ENCODE measurements at places on chromosomes 16 and 17.
A peak's percentile ranks its signal among the peaks of the same experiment; 100 is the strongest.

DNA sequence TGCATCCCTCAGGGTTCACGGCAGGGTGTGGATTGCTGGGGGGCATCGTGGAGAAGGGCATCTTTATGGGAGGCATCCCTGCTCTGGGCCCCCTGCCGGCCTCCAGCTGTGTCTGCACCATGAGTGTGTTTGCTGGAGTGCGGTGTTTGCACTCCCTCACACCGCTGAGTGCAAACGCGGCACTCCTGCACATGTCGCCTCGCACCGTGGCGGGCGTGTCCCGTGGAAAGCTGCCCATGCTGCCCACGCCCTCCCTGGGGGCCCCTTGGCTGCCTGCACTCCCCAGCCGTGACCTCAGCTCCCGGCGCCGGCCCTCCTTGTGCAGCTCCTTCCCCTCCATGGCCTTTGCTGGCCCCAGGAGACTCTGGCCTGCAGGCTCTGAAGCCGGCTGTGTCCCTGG lies 74.6 kb upstream of the ZNF750 start:
- no peak for DNase-seq

GRCh38 chr16:50155925-50156324 lies 2.8 kb downstream of the TENT4B start:
- DNase-seq, result no peak

- no peak for DNase-seq
Measured at GRCh38 chr17:21508211-21508610, 132.1 kb downstream of the KCNJ12 start.

GRCh38 chr16:76182041-76182635 lies 95.1 kb upstream of the CNTNAP4 start:
- DNase-seq, result no peak

GRCh38 chr17:40348136-40348504 lies 16.4 kb downstream of the GJD3 start:
- DNase-seq, result no peak

DNA sequence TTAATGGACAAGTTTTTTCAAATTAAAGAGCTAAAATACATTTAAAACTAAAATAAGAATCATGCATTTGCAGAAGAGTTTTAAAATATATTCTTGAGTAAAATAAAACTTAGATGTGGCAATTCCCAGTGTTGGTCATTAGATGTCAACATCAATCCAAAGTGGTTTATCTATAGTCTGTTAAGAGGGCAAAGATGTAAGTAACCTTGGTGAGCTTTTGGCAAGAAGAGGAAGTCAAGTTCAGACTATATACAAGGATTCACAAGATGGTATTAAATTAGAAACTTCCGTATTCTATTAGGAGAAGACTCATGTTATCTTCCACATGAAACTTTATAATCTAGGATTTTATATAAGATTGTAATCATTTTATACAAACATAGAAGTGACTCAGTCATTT lies 73.1 kb downstream of the CEP95 start:
- no peak for DNase-seq

DNA sequence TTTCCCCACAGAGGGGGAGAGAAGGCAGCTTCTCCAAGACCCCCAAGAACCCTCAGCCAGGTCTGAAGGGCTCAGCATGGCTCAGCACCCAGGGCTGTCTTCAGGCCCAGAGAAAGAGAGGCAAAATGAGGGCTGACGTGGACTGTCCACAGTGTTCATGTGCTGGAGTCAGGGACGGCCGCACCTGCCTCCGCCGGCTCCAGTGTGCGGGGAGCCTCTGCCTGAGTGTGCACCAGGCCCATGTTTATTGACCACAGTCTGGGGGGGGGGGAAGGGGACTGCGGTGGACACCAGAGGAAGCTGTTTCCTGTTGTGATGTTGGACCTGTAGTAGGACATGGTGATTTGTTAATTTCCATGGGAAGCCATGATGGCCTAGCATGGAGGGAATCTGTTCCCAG lies 6.9 kb downstream of the MRM1 start:
- DNase-seq, result no peak

- no peak for DNase-seq
Measured at GRCh38 chr17:38510421-38511149, 82.3 kb downstream of the ARHGAP23 start.

- no peak for DNase-seq
Measured at GRCh38 chr17:56292578-56292977, 139.3 kb downstream of the ANKFN1 start.

GRCh38 chr17:35534576-35535093 lies 2.8 kb downstream of the SLFN12L start:
- no peak for DNase-seq

GRCh38 chr17:41580687-41581365 lies 5.9 kb downstream of the KRT14 start:
- DNase-seq, result no peak

GRCh38 chr17:12358477-12358876 lies 307.2 kb upstream of the MYOCD start:
- no peak for DNase-seq

DNA sequence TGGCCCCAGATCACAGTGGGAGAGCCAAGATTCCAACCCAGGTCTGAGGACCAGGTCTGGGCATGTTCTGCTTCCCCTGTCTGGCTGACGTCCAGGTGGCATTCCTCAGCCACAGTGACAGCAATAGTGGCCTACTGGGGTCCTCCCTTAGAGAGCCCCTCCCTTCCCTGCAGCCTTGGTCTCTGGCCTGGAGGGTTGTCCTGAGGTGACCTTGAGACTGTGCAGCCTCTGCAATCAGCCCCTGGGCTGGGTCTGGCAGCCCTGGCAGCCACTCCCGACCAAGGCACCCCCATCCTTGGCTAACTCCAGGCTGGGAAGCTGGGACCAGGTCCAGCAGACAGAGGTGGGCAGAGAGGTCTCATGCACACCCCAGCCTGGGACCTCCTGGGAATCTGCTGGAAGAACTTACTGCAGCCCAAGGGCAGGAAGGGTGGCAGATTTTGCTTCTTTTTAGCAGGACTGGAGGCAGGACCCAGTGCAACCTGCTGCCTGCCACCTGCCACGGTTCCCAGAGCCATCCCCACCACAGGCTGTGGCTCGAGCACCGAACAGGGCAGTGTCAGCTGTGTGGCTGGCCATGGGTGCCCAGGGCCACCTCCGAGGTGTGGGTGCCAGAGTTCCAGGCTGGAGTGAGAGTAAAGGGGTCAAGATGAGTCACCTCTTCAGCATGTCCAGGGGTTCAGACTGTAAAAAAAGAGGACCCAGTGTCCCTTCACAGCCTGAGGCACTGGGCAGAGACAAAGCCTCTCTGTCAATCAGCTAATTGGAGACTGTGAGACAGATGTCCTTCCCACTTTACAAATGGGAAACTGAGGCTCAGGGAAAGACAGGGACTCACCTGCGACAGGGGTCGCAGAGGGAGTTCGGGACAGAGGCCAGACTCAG lies 12.6 kb downstream of the GRB7 start:
- no peak for DNase-seq

GRCh38 chr16:17451843-17452242 lies 18.9 kb downstream of the XYLT1 start:
- DNase-seq, result no peak

DNA sequence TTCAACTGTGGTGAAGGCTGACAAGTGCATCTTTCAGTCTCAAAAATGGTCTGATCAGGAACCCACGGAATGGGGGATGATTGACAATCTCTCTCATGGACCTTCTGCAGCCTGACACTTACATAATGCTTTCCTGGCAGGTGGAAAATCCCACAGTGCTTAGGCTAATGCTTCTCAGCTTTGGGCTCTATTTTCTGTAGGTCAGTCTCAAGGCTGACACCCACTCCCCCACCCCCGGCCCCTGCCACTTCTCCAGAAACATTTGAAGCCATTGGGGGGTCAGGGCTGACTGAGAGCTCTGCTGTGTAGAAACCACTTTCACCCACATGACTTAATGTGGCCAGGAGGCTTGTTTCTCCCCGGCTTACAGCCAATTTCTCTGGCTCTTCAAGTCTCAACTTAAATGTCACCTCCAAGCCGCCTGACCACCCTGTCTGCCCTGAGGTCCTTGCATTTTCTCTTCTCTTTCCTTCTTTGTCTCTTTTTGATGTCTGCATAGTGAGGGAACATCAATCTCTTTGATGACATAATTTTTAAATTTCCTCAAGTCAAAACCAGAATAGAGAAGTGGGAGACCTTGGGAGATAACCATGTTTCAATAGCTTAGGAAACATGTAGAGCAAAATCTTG lies 16.7 kb upstream of the IRF8 start:
- no peak for DNase-seq

DNA sequence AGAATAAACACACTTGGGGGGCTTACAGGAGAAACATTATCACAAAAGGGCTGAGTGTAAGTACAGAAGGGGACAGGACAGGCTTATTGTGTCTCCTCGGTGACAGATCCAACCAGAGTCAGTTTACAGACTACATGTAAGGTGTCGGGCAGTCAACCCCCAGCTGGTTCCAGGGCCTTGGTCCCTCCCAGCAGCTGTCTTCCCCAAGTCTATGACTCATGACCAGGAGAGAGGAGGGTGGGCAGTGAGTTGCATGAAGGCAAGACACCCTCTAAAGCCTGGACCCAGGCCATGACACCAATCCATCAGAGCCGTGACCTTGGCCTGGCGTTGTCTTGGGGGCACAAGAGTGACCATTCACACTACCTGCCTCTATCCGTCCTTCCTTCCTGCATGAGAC lies 276.2 kb upstream of the CCL2 start:
- DNase-seq, result no peak

DNA sequence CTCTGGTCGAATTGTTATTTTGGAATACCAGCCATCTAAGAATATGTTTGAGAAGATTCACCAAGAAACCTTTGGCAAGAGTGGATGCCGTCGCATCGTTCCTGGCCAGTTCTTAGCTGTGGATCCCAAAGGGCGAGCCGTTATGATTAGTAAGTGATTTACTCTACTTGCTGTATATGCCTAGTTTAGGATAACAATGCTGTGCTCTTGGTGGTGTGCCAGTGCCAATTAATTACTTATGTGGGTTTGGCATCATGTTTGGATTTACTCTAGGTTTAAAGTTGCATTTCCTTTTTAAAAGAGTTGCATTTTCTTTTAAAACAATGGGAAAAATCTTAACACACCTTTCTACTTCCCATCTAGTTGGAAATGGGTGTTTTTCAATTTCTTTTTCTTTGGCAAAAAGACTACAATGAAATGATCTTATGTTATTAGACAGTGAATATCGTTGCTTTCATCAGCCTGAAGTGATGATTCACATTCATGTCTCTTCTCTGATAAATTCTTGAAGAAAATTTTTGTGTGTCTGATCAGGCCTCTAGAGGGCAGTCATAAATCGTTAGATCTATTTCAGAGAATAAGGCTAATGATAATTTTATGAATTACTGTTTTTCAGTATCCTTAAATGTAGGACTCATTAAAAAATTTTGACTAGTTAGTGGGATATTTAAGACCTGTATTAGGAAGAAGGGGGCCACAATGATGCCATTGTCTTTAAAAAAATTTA lies 5.6 kb downstream of the SF3B3 start:
- DNase-seq, result peak; percentile 84

DNA sequence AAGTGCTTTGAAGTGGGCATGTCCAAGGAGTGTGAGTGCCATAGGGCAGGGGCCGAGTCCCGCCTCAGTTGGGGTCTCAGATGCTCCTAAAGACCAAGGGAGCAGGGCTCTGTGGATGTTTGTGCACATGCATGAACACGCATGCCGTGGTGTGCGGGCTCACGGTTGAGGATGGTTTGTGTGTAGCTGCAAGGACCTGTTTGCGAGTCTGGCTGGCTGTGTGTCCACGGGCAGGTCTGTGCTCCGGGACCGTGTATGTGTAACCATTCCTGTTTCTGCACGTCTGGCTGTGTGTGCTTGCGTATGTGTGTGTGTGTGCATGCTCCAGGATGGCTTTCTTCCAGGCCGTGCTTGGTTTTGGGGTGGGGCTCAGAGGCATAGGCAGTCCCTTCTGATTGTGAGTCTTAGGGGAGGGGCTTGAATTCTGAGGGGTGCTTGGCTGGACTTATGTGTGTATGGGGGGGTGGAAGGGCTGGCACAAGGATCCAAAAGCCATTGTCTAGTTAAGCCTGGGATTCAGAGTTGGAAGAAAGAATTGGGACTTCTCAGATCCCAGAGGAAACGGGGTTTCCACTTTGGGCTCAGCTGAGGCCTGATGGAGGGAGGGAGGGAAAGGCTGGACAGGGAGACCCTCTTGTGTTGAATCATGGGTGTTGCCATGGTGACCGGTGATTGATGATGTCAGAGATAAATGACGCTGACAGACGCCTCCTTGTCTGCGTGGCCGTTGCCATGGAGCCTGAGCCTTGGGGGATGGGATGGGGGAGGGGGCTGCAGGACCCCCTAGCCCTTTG lies 14.4 kb downstream of the GJD3 start:
- peak; percentile 82 for DNase-seq

GRCh38 chr16:82995924-82996441 lies 369.2 kb downstream of the CDH13 start:
- peak; percentile 83 for DNase-seq

DNA sequence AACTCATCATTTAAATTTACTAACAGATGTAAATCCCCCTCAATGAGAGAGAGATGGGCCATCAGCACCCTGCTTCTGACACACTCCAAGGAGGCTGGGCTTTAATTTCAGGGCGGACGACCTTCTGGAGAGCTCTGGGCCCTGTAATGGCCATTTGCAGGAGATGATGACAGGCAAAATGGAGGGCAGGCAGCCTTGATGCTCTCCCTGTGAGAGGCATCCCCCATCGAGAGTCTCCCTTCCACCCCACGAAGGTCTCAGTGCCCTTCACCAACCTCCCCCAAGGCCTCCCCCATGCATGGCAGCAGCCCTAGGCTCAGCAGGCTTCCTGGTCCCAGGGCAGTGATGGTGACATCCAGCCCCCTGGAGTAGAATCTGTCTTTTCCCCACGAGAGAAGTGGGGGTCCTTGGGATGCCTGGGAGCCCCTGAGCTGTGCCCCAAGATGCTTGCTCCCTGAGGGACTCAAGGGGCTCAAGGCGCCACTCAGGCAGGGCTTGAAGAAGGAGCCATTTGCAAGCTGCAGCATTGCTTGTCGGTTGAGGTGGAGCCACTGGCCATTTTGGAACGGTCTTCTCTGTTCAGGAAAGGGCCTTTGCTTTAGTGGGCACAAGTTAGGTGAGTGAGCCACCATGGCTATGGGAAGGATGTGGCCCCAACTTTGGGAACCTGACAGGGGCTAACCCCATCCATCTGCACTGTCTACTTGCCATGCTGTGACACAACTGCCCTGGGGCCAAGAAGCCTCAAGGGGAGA lies 82.6 kb downstream of the C16orf78 start:
- no peak for DNase-seq

DNA sequence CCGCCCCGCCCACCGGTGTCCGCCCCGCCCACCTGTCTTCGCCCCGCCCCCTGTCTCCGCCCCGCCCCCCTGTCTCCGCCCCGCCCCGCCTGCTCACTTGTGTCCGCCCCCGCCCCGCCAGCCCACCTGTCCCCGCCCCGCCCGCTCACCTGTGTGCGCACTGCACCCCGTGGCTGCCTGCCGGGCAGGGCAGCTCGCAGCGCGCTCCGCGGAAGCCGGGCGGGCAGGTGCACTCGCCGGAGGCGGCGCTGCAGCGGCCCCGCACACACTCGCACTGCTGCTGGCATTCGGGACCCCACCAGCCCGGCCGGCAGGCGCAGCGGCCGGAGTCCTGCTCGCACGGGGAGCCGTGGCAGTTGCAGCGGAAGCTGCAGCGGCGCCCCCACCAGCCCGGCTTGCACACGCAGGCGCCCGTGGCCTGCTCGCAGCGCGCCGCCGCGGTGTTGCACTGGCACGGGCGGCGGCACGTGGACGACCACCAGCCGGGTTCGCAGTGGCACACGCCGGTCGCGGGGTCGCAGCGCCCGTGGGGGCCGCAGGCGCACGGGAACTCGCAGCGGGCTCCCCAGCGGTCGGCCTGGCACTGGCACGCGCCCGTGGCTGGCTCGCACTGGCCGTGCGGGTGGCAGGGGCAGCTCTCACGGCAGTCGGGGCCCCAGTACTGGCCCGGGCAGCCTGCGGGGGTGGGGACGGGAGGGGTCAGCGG lies 2.1 kb downstream of the SCARF1 start:
- DNase-seq, result no peak

Data from fibroblast of the aortic adventitia (primary cell).